Pericardium fibroblast (primary cell): ENCODE measurements at places on chromosomes 7 and 10. TPM values are rescaled to one million over a fixed set of nuclear protein-coding genes. Genes with fewer than 3 reads are reported as not detected.

HABP2 gene
- total RNA-seq = not detected in 2 replicates

TWIST1 gene
- total RNA-seq = 41.0 and 70.1 TPM in 2 replicates

GSTO1 gene
- total RNA-seq = 99.4 and 100 TPM in 2 replicates

ARMS2 gene
- not detected in 2 replicates for total RNA-seq

STK31 gene
- total RNA-seq = not detected in 2 replicates

PIP gene
- total RNA-seq = not detected in 2 replicates

IDI2 gene
- not detected in 2 replicates for total RNA-seq

CDH23 gene
- total RNA-seq = under 0.01 and 1.1 TPM in 2 replicates

SEPTIN14 gene
- total RNA-seq = not detected in 2 replicates

WDFY4 gene
- 0.12 TPM in 1 of 2 replicates, not detected in the other for total RNA-seq

JAZF1 gene
- 9.3 and 10.6 TPM in 2 replicates for total RNA-seq

AGR3 gene
- total RNA-seq = not detected in 2 replicates

CYP3A4 gene
- total RNA-seq = not detected in 2 replicates

NSUN5 gene
- total RNA-seq = 11.8 and 22.1 TPM in 2 replicates

MOGAT3 gene
- not detected in 2 replicates for total RNA-seq

CACNA2D1 gene
- 24.2 and 36.3 TPM in 2 replicates for total RNA-seq

FAM171A1 gene
- 20.9 and 24.5 TPM in 2 replicates for total RNA-seq

ANKRD2 gene
- 0.85 TPM in 1 of 2 replicates, not detected in the other for total RNA-seq

PON1 gene
- not detected in 2 replicates for total RNA-seq
